ENCODE measurements at places on chromosomes 13 and 19.

- DNase-seq = no peak
Observed at GRCh38 chr19:47102346-47103060, 11.1 kb downstream of the ZC3H4 start.

DNA sequence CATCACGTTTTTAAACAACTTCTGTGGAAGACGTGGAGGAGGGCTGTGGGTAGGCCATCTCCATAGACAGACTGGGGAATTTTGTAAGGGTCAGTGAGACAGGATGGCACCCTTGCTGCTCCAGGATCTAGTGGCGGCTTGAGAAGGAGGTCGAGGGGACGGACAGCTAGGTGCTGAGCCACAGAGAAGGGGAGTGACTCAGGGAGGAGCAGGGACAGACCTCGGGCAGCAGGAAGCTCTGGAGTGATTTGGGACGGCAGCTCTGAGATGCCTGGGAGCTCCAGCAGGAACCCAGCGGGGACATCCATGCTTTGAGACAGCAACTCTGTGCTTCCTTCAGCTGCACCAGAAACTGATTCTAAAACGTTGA, 169.1 kb upstream of the SOX1 start:
- no peak for DNase-seq

DNA sequence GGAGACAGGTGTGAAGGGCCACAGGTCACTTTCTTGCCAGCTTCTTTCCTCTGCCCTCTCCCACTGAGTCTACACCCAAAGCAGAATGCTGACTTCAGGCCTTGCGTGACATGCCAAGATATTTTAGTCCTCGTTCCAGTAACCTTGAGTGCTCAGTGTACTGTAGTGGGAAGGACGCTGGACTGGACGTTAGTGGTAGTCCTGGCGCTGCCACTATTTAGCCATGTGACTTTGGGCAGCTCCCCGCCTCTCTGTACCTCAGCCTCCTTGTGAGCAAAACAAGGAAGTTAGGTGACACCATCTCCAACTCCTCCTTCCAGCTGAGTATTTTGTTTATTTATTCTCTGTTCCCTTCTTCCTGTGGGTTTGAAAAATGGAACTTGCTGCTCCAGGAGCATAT, 86.1 kb downstream of the FRY start:
- DNase-seq = no peak

GRCh38 chr13:112756511-112756966, 66.7 kb downstream of the ATP11A start:
- peak; percentile 91 for DNase-seq

DNA sequence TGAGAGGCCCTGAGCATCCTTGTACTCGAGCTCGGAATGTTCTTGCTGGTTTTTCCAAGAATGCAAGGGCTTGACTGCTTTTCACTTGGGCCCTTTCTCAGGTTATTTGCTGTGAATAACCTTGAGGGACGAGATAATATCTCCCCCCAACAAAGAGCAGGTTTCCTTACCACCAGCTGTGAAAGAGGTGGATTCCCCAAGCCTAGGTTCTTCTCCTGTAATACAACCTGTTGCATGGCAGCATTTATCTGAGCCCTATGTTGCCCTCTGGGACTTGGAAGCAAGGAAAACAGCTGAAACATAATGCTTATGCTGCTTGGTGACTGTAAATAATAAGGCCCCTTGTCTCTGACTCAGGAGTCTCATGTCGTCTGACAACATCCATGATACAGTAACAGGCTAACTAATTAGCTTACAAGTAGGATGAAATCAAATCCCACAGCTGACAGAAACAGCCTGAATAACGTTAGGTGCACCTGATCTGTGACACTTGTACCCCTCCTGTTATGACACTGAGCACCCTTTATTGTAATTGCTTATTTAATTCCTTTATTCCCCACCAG, 43.6 kb upstream of the RCBTB2 start:
- DNase-seq = no peak

DNA sequence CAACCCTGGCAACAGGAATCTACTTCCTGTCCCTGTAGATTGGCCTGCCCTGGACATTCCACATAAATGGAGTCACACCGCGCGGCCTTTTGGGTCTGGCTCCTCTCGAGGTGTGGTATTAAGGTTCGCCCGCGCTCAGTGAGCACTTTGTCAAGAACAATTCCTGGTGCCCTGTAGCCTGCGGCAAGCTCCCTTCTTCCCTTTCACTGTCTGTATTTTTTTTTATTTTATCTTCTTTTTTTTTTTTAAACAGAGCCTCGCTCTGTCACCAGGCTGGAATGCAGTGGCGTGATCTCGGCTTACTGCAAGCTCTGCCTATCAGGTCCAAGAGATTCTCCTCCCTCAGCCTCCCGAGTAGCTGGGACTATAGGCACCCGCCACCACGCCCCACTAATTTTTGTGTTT, 28.3 kb downstream of the PEX11G start:
- DNase-seq = no peak

DNA sequence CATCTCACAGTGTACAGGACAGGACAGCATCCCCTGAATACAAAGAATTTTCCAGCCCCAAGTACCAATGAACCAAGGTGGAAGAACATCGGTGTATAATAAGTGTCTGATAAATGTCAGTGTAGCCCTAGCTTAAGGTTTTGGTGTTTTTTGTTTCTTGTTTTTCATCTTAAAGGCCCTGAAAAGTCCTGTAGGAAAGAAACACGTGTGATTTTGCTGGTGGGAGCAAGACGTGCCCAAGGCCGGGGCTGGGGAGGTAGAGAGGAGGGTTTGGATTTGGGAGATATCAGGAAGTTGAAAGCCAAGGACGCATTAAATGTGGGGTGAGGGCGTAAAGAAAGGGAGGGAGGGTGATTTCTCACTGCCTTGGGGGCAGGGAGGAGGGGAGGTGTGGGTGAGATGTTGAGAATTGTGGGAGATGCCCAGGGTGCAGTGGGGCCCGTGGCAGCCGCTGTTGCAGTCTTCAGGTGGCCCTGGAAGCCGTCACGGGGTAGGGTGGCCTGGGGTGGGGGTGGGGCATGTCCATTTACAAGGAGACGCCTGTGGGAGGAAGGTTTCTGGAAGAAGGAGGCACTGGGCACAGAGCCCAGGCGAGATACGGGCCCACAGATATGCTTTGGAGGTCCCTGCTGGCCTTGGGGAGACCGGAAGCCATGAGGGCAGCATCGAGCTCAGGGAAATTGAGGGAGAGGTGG, 6.7 kb downstream of the CAMSAP3 start:
- DNase-seq = no peak

GRCh38 chr19:4473763-4474513, 1.8 kb downstream of the HDGFL2 start:
- no peak for DNase-seq

DNA sequence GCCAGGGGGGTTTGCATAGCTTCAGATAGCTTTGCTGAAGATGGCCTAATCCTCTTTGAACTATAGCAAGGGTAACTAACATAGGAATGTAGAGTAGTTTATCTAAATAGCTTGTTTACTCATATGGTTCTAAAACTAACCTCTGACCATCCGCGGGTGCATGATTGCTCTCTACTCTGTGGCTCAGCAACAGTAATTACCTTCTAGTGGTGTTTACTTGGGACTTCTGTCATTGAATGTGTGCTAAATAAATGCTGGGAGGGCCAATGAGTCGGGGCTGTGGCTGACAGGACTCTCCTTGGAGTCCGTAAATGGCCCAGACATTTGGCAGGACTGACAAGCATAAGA, 1461.9 kb downstream of the UQCRFS1 start:
- no peak for DNase-seq

GRCh38 chr13:99865420-99865930, 106.1 kb downstream of the ZIC5 start:
- DNase-seq = no peak

DNA sequence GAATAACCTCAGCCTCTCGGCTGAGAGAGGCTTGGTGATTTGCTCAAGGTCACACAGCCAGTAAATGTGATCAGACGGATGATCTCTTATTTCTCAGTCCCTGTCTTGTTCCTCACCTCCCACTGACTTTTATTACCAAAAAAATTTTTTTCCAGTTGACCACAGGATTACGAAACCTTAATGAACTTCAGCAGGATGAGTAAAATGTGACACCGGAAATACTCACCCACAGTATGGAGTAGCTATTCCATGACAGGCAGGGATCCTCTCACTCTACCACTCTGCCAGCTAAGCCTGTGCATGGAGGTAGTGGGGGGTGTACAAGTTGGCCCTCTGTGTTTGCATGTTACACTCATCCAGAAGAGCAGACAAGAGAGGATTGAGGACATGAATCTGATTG, 916.4 kb downstream of the UQCRFS1 start:
- no peak for DNase-seq

DNA sequence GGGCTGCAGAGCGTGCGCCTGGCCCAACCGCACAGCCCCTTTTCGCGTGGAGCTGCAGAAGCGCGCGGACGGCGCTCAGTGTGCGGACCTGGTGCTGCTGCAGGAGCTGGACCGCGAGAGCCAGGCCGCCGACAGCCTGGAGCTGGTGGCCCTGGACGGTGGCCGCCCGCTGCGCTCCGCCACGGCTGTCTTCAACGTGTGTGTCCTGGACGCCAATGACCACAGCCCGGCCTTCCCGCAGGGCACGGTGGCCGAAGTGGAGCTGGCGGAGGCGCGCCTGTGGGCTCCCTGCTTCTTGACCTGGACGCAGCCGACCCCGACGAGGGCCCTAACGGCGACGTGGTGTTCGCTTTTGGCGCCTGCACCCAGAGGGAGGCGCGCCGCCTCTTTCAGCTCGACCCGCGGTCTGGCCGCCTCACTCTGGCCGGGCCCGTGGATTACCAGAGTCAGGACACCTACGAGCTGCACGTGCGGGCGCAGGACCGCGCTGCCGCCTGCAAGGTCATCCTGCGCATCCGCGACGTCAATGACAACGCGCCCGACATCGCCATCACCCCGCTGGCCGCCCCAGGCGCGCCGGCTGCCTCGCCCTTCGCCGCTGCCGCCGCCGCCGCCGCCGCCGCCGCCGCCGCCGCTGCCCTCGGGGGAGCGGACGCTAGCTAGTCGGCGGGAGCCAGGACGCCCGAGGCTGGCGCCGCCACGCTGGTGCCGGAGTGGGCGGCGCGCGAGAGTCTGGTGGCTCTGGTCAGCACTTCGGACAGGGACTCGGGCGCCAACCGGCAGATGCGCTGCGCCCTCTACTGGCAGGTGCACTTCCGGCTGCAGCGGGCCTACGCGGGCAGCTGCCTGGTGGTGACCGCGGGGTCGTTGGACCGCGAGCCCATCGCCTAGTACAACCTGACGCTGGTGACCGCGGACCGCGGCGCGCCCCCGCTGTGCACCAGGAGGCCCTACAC, 172.2 kb downstream of the OLFM4 start:
- no peak for DNase-seq

GRCh38 chr19:44113784-44114390, 688 bp downstream of the ZNF225 start:
- DNase-seq = no peak

DNA sequence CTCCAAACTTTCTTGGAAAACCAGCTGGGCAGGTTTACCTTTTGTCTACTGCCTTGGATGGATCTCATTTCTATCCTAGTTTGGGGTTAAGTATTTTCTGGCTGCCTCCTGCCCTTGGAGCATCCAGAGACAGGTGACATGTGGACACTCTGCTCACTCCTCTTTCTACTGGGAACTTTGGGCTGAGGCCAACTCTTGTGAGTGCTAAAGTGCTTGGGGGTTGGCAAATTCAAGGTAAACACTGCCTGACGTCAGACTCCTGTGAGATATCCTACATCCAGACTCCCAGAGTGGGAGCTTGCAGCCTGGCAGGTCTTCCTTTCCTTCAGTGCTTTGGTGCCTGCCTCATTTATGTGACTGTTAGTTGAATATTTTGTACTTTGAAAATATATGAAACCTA, 388.1 kb downstream of the KCNRG start:
- DNase-seq = peak; percentile 60

DNA sequence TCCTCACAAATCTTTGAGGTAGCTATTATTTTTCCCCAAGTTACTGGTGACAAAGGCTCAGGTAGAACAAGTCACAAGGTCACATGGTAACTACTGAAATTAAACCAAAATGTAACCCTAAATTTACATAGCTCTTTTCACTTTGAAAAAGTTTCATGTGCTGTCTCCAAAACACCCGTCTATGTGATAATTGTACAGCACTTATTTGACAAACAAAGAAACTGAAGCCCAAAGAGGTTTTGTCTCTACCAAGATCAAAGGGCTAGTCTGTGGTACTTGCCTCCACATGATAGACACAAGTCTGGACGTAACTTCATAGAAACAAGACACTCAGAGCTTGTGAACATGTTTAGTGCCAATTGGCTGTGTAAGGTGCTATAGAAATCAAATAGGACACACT, 108.3 kb downstream of the SACS start:
- DNase-seq = no peak

GRCh38 chr13:25753976-25754375, 297.8 kb downstream of the SHISA2 start:
- no peak for DNase-seq

GRCh38 chr13:19587635-19588300, 26.4 kb upstream of the TPTE2 start:
- peak; percentile 35 for DNase-seq

DNA sequence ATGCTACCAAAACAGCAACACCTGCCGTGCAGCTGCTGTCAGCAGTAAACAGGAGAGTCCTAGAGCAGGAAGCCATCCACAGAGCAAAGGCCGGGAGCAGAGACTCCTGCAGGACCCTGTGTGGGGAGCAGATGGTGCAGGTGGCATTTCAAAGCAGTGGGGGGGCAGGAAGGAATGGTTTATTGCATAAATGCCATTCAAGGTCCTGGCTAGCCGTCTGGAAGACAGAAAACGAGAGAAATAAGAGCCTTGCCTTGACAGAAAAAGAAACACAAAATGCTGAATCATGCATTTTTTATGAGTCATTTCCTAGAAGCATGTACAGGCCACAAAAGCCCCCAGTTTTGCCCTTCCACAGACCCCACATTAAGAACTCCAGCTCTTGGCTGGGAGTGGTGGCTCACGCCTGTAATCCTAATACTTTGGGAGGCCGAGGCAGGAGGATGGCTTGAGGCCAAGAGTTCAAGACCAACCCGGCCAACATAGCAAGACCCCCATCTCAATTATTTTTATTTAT, 5.4 kb downstream of the RSPH6A start:
- peak; percentile 12 for DNase-seq

DNA sequence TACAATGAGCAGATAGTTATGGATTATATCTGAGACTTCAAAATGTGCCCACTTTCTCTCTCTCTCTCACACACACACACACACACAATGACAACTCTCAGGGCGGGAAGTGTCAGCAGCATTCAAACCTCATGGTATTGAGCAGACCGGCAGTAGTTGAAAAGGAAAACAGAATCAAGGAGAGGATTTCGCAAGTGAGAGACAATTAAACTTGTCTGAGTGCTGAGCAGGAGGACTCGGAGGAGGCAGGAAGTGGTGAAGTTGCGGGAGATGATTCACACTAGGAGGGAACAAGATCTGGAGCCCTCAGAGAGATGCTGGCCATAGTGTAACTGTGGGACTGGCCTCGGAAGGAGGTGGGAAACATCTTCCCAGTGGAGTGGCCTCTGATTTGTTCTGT, 353.1 kb downstream of the EFNB2 start:
- DNase-seq = no peak

- DNase-seq = no peak
Observed at GRCh38 chr19:19606021-19606420, 12.5 kb downstream of the PBX4 start.

DNA sequence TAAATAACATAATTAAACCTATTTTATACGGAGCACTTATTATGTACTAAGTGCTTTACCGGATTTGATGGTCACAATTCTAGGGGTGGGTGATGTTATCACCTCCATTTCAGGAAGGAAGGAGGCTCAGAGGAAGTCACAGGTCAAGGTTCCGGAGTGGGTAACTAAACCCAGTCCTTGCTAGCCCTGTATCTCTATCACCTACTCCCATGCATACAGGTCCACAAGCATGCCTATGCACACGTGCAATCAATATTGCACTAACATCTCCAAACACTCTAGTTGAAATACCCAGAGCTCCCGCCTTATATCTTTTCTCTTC, 17.8 kb upstream of the FOSB start:
- no peak for DNase-seq

- no peak for DNase-seq
Observed at GRCh38 chr19:53010494-53010893, 3.2 kb upstream of the ERVV-1 start.
